Stomach (tissue), 19 donors: ENCODE measurements at places on chromosomes 5 and 9.

GRCh38 chr9:88202321-88202720 is 64.0 kb upstream of the SPATA31C2 start:
- no peak for DNase-seq

- DNase-seq: no peak
These were observed 139.6 kb downstream of the YIPF5 start for GRCh38 chr5:144030904-144031303.

DNA sequence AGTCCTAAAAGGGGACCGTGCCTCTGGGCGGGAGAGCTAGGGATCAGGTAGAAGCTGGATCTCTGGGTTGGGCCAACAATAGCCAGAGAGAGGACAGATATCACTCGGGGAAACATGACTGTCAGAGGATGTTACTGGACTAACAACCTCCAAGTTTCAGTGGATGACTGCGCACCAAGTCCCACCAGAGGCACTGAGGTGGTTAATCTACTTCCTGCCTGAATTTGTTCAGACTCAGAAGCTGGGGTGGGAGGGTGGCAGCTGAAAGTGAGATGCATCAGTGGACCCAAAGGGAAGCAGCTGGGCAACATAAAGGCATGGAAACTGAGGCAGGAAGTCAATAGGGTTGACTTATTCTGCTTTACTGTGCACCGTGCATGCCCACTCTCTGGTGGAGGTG is 130.1 kb upstream of the SLC44A1 start:
- no peak for DNase-seq

GRCh38 chr9:10613419-10613818 is 617 bp upstream of the PTPRD start:
- no peak for DNase-seq

DNA sequence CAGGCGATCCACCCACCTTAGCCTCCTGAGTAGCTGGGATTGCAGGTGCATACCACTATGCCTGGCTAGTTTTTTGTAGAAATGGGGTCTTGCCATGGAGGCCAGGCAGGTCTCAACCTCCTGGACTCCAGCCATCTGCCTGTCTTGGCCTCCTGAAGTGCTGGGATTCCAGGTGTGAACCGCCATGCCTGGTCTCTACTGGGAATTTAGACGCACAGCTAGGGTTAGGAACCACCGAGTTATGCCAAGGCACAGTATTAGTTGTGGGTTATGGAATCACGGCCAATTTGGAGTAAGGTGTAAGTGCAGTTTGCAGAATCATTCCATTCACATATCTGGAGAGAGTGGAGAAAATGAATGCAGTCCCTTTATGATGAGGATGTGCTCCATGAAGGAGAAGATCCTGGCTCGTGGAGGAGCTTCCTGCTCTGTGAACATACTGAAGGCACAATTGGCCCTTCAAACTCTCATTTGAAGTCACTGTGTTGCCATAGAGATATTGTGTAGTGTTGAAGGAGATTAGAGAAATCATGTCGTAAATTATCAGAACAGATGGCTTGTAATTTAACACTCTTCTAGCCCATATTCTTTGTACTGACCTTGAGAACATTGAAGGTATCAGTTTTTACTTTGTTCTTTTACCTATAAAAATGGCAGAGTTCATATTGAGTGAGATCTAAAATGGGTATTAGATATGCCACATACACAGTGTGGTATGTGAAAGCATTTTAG is 18.8 kb downstream of the TRIO start:
- DNase-seq: no peak

- DNase-seq: no peak
These were observed 133.4 kb downstream of the SLC12A2 start for GRCh38 chr5:128216860-128217531.

GRCh38 chr5:175813943-175814630 is 57.3 kb upstream of the CPLX2 start:
- DNase-seq: no peak

DNA sequence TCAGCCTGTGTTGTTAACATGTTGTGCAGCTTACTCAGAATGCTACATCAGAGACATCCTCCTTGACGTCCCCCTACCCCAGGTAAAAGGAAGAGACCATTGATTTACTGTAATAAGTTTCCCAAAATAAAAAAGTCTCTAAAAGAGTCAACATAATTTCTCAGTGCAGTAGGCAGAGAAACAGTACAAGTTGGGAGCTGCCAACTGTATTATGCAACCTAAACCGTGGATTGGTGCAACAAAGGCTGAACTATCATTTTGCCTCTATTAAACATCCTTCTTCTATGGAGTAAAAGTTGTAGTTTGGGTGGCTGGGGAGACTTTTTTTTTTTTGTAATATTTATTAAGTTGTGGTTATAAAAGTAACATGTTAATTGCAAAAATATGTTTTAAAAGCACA is 208.0 kb downstream of the NR3C1 start:
- DNase-seq: no peak

- DNase-seq: no peak
These were observed 2.5 kb upstream of the PIP5K1B start for GRCh38 chr9:68702493-68702892.

- DNase-seq: peak; percentile 34
These were observed 43.6 kb upstream of the RAD23B start for GRCh38 chr9:107239474-107239873.

- DNase-seq: no peak
These were observed 93.4 kb upstream of the IRX4 start for GRCh38 chr5:1975898-1976765.

DNA sequence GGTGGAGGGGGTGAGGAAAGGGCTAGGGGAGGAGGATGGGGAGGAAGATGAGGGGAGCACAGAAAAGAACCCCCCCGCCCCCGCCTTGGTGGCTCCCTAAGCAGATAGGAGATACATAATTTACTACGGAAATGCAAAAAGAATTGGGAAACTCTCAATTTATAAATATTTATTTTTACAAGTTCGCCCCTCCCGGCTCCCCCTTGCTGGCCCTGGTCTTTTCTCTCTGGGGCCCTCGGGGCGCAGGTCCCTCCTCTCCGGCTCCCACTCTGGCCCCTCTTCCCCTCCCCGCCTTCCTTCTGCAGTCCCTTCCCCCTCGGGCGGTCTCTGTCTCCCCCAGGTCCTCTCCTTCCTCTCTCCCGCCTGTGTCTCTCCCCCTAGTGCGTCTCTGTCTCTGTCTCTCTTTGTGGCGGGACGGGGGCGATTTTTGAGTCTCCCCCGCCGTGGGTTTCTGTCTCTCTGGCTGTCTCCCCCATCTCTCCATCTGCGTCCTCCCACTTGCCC is 173.6 kb upstream of the IER5L start:
- no peak for DNase-seq

DNA sequence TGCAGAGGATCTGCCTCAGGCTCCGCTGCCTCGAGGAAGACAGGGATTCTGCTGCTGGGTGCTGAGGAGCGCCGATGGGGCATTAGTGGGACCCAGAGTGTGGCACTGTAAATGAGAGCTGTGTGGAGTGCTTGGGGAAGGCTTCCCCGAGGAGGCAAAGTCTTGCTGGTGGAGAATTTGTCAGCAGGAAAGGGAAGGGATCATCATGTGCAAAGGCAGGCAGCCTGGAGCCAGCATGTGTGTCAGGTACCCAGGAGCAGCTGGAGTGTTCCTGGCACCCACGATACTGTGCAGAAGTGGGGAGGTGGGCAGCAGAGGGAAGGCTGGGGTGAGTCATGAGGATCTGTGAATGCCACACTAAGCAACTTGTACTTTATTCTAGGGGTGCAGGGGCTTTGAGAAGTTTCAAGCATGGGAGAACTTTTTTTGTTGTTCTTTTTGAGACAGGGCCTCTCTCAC is 12.3 kb downstream of the B4GALT7 start:
- no peak for DNase-seq

- no peak for DNase-seq
These were observed 20.7 kb upstream of the EGFLAM start for GRCh38 chr5:38237681-38238080.

GRCh38 chr5:35626553-35626952 is 8.9 kb downstream of the SPEF2 start:
- DNase-seq: no peak

DNA sequence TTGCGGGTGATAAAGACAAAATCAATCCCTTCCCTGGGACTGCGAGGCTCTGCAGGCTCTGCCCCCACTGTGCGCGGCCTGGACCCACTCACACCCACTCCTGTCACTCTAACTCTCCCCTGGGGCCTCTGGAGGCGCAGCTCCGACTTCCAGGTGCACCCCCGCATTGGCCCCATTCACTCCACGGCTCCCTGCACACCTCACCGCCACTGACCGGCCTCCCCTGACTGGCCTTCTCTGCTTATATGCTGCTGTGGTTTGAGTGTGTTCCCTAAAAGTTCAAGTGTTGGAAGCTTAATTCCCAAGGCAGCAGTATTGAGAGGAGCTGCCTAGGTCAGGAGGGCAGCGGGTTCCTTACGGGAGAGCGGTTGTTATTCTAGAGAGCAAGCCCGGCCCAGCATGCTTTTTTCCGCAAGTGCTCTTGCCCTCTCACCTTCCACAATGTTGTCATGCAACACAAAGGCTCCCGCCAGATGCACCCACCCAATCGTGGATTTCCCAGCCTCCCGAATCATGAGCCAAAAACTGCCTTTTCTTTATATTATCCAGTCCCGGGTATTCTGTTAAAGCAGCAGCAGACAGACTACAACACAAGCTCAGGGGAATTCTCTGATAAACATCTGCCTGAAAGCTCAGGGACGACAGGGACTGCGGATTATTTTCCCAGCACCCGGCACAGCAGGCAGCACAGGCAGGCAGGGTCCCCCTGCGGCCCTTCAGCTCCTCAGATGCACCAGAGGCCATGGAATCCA is 73.5 kb upstream of the LRRTM2 start:
- DNase-seq: peak; percentile 55

GRCh38 chr9:108973895-108974294 is 39.4 kb downstream of the CTNNAL1 start:
- no peak for DNase-seq

DNA sequence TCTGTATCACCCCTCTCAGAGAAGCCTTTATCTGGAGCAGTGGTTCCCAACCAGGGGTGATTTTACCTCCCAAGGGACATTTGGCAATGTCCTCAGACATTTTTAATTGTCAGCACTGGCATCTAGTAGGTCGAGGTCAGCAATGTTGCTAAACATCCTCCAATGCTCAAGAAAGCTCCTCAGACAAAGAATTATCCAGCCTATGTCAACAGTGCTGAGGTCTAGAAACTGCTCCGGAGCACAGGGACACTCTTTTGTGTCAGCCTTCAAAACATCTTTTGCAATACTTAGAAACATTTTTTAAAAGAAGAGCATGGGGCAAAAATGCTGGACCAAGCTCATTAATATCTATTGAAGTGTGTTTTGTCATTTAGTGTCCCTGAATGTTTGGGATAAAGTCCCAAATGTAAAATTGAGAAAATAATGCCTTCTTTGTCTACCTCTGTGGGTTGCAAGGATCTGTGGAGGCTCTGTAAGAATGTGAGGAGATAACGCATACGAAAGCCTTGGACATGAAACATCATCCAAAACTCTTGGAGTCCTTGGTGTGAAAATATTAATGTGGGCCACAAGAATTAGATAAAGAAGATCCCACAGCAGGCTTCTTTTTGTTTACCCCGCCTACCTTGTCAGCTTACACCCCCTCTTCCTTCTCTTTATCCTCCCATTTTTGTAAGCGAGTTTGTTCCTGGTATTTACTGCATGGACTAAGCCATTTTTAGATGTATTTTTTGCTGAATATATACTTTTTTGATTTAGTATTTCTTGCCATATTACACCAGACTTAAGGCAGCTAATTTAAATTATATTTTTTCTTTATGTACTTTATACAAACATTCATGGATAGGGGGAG is 193.5 kb downstream of the CD180 start:
- DNase-seq: no peak

DNA sequence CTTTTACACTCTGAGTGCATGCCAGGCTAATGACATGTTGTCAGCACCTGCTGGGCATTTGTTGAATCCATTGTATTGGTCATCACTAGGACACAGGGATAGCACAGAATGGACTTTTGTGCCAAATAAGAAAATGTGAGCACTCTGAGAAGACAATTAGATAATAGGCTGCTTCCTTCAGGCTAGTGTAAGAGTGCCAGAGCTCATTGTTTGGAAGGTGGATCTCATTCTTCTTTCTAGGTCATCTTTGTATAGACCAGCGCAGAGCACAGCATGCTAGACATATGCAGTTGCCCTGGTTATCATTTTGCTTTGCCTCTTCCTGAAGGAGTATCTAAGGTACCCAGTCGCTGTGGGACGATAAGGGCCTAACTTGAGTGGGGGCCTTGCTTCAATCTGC is 493.4 kb upstream of the COX7C start:
- no peak for DNase-seq

GRCh38 chr5:176485176-176485575 is 37.0 kb downstream of the FAF2 start:
- no peak for DNase-seq

DNA sequence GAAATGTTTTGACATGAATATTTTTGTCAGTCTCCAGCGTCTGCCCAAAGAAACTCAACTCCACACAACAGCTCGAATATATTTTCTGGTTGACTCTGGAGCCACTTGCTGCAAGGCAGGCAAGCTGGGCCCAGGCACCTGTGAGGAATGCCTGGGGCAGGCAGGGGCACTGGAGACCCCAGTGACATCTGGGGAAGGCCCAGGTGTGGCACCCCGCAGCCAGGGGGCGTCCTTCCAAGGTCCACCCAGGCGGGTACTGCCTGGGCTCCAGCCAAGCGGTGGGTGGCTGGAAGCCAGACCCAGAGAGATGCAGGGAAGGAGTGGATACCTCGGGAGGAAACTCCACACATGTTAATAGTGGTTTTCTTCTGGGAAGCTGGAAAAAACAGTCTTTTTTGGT is 125.9 kb downstream of the PHF2 start:
- DNase-seq: no peak

DNA sequence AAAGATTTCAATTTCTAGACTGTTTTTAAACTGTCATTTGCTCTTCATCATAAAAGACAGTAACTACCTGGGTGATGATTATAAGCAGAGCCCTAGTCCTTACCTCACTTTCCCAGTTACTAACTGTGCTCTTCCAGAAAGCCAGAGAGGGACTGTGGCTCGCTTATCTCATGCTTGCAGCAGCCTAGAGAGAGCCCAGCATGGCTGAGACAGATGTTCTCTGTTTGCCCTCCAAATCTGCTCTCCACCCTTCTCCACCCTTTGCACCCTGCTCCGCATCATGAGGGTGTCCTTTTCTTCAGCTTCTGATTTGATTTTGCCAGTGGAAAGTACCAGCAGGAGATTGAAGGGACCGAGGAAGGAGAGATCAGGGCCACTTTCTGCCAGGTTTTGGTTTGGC is 61.2 kb upstream of the SELENOP start:
- no peak for DNase-seq

DNA sequence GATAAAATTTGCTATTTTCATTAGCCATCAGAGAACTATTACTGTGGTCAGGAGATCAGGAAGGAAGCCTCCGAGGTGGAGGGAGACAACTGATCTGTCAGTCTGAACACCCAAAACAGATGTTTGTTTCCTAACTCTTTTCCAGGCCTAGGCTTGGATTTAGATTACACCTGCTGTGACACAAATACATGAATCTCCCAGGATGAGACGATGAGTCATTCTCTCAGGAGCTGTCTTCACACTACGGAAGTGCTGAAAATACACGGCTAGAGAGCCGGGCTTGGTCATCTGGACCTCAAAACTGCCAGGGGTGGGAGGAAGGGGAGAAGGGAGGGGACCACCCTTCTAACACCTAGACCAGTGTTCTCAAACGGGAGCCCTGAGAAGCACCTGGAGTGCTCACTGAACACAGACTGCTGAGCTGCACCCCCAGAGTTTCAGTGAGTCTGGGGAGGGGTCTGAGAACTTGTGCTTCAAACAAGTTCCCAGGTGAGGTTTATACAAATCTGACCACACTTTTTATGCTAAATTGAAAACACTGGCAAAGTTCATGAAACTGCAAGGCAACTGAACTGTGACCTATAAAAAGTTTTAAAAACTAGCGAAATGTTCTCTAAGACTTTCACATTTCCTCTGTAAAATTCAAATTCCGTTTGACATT is 80.3 kb upstream of the EQTN start:
- no peak for DNase-seq
